Activated naive CD8-positive, alpha-beta T cell treated with anti-CD3 and anti-CD28 coated beads, Interleukin-2, amount 10 ng/mL, durations not matched to agents 7 days and 5 days (primary cell): ENCODE measurements at places on chromosomes 13 and 19. TPM values are rescaled to one million over a fixed set of nuclear protein-coding genes. Genes with fewer than 3 reads are reported as not detected.

DNA sequence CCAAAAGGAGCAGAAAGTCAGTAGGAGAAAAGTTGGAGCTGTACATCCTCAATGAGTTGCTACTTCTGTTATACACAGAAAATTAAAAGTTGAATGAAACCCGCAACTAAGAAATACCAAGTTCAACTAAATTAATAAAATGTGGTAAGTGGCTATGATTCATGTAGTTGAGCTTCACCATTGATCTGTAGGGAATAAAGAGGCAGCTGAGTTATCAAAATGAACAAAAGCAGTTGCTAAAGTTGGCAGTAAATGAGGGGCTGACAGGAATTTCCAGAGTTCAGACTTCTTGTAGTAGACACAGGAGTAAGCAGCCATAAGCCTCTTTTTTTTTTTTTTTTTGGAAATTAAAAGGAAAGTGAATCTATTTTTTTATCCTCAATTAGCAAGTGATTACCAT, 234.6 kb downstream of the POSTN start:
- DNase-seq, result no peak

- peak; percentile 71 for DNase-seq
These were observed at the start of gene TMEM221 for GRCh38 chr19:17448131-17448967. Gene TMEM221 (minus strand): TSS chr19:17448668. CDS start chr19:17448462, 206 bp downstream.

DNA sequence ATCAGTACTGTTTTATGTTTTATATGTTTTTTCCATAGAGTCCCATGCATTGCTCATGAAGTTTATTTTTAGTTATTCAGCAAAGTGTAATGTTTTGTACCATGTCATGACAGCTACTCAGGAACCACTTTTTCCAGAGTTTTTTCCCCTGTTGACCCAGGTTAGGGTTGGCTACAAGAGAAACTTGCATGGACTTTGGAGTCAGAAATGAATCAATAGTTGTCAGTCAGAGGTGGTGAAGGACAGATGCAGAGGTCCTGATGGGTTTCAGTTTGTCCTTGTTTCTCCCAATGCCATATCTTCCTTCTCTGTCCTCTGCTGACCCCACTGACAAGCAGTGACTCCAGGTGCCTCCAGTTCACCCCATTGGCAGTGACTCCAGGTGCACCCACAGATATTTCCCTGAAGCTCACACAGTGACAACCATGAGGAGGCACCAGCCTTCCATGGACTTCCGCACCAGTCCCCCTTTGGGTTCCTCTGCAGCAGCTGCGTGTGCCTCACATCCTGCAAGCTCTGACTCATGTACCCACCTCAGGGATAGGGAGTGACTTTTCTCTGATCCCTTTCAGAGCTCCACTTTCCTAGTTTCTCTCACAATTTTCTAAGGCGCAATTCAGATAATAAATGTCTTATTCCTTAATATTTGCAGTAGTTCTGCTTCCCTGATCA, 92.1 kb downstream of the AKAP11 start:
- DNase-seq, result no peak

- DNase-seq, result peak; percentile 48
These were observed 64.1 kb downstream of the ZNF429 start for GRCh38 chr19:21569494-21569865.

DNA sequence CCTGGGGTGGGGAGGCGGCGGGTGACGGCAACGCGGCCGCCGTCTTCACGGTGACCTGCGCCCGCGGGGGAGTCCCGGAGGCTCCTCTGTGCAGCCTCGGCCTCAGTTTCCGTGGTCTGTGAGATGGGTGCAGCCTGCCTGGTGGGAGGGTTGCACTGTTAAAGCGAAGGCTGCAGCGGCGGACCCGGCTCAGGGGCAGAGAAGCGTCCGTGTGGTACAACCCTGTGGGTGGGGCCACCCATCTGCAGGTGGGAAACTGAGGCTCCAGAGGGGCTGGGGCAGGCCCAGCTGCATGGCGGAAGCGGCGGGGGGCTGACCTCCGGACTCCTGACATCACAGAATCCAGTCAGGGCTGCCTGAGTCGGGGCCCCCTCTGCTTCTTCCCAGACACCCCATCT, 481 bp downstream of the FGF22 start:
- no peak for DNase-seq

DNA sequence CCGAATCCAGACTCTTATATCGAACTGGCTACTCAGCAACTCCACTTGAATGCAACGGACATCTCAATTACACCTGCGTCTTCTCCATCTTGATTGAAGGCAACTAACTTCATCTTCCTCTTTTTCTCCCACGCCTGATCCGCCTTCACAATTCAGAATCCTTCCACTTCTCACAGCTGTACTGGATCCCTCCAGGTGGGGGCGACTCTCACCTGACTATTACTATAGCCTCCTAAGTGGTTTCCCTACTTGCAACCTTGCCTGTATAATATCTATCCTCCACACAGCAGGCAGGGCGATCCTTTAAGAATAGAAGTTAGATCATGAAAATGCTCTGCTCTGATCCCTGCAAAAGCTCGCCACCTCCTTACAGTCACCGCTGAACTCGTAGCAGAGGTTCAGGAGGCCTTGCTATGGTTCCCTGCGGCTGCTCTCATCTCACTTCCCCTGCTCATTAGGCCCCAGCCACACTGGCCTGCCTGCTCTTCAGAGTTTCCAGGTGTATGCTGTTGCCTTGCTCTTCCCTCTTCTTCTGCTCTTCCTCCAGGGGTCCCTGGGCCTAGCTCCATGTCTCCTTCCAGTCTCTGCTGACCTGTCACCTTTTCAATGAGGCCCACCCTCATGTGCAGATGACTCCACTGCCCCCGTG, 31.9 kb downstream of the RFXAP start:
- no peak for DNase-seq

GRCh38 chr19:43553656-43554055, 20.7 kb downstream of the ZNF575 start:
- no peak for DNase-seq

DNA sequence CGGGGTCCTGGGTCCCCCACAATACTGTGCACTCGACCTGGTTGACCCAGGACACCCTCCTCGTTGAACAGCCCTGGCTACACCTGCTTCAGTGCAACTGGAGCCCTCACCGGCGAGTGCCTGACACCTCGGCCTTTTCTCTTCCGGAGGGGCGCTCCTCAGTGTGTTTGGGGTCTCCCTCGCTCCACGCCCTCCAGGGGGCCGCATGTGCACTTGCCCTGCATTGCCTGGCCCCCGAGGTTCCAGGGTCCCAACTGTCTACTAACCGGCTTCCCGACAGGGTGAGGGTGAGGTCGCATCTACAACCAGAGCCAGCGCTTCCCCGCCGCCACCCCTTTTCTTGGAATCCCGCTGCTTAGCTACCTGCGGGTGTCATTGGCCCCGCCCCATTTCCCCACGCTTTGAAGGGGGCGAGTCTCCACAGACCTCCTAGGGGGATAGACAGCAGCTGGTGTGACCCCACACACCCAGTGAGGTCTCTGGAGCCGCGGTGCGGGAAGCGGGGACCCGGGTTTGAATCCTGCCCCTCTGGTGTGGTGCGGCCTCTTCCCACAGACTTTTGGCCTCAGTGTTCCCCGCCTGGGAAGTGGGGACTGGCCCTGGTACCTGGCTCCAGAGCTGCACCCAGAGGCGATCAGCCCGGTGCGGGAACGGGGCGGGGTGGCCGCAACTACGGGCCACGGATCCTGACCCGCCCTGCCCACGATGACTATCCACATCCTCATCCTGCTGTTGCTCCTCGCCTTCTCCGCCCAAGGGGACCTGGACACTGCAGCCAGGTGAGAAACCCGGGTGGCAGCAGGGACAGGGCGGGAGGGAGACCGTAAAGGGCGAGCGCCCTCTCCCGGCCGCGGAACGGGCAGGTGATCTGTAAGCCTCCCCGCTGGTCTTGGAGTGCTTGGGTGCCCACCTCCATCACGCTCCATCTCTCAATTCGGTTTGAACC, at the start of gene ADM5:
TSS of gene ADM5 (plus strand) at position 462 of the 946 bp plus-strand sequence. CDS start at position 706, 244 bp downstream.
- DNase-seq, result peak; percentile 66

GRCh38 chr19:715347-715746, 6.6 kb downstream of the PALM start:
- no peak for DNase-seq

- DNase-seq, result no peak
These were observed 17.4 kb upstream of the MLLT1 start for GRCh38 chr19:6297202-6297601.

DNA sequence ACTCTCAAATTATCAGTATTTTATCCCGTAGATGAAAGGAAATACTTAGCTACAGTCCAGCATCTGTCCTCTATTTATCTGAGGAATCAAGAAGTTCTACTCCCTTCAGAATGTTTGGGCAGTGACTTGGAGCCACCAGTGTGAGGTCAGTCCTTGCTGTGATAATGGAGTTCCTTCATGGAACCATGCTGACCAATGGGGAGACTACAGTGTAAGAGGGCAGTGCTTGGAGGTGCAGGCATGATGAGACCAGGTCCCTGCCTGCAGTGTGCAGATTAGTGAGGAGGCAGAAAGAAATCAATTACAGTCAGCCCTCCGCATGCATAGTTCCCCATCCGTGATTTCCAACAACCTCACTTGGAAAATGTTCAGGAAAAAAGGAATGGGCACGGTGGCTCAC, at the start of gene C19orf18:
TSS of gene C19orf18 (minus strand) at position 101 of the 400 bp plus-strand sequence. CDS start 102 bp downstream, outside the sequence.
- no peak for DNase-seq

- no peak for DNase-seq
These were observed 14.1 kb upstream of the STARD13 start for GRCh38 chr13:33299626-33300025.

DNA sequence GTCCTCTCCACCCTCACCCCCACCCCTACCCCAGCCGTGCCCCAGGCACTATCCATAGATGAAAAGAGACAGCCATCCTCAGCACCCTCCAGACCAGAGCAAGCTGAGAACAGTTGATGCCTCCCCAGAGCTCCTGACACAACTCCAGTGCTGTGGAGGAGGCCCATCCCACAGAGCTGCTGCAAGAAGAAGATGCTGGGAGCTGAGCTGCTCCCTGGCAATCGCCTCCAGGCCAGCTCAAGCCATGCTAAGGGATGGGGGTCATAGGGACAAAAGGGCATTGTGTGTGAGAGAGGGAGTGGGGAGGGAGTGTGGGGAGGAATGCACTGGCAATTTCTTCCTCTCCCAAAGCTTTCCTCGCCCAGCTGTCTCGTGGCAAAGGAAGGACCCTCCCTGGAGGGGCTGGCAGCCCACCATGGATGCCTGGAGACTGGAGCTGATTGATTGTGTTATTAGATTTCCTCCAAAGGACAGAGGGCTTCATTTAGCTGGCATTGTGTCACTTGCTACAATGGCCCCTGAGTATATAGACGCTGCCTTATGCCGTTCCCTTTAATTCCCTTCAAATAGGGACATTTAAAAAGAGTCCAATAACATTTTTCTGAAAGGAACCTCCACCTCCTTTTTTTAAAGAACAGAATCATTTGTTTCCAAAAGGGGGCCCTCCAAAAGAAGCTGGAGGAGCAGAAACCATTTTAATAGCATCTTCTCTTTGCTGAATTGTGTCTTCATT, 476.4 kb downstream of the FOXO1 start:
- peak; percentile 42 for DNase-seq

GRCh38 chr13:112687836-112688559, 1.8 kb upstream of the ATP11A start:
- DNase-seq, result no peak

- no peak for DNase-seq
These were observed 1484.8 kb downstream of the EFNB2 start for GRCh38 chr13:105050686-105051085.

GRCh38 chr13:68944272-68944671, 1163.4 kb upstream of the ATXN8OS start:
- no peak for DNase-seq

- peak; percentile 20 for DNase-seq
These were observed 6.2 kb downstream of the GAS6 start for GRCh38 chr13:113857531-113858195.

GRCh38 chr19:58385891-58386575, 1.0 kb upstream of the RPS5 start:
- DNase-seq, result no peak

Gene GJB2
- total RNA-seq, result 0.22 TPM

Gene IGFL2
- total RNA-seq, result not detected

Gene RASA3
- 73.9 TPM for total RNA-seq

Gene LILRA1
- not detected for total RNA-seq

Gene SMIM44
- total RNA-seq, result not detected

Gene ARRDC5
- total RNA-seq, result 8.8 TPM
